ENCODE measurements at places on chromosomes 5 and 9.
A peak's percentile ranks its signal among the peaks of the same experiment; 100 is the strongest.

DNA sequence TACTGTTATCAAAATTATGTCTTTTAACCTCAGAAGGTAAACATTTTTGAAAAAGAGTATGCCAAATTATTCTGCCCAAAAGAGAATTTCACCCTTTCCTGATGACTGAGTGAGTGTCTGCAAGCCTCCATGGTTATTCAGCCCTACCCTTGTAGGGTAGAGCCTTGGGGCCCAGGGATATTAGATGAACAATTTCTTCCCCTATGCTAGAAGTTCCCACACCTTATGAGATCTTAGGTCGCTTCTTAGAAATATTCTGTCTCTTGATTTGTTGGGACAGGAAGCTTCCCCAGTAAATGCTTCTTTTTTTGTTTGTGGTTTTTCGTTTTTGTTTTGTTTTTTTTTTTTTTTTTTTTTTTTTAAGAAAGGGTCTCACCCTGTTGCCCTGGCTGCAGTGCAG, 3.1 kb downstream of the CRB2 start:
- no peak for DNase-seq

- DNase-seq = no peak
These were observed 759.5 kb downstream of the TAF11L14 start for GRCh38 chr5:18393565-18394442.

- DNase-seq = no peak
These were observed 98.1 kb downstream of the KDM4C start for GRCh38 chr9:6855860-6856259.

- no peak for DNase-seq
These were observed 222.6 kb downstream of the EBF1 start for GRCh38 chr5:158877124-158877581.

DNA sequence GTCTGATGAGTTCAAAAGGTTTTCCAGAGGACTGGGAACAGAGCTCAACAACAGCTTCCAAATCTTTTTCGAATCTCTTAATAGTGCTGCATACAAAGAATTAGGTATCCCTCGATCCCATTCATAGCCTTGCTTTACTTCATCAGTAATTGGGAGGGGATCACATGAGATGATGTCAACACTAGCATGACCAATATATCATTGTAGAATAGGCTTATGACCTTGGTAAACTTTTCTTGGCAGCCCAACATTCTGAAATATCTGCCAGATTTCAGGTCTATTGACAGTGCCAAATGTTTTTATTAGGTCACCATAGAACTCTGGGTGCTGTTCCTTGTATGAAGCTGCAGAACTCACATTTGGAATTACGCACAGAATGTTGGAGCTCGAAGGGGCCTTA, 228.9 kb downstream of the FGF10 start:
- DNase-seq = no peak

- peak; percentile 47 for DNase-seq
These were observed 30.0 kb upstream of the STOM start for GRCh38 chr9:121399883-121400607.

Measured in foreskin fibroblast (primary cell).